ENCODE measurements at places on chromosomes 5 and 9. TPM values are rescaled to one million over a fixed set of nuclear protein-coding genes. Genes with fewer than 3 reads are reported as not detected.

FAM163B gene
- total RNA-seq: not detected

SPATA31A6 gene
- not detected for total RNA-seq

THOC3 gene
- total RNA-seq: 218 TPM

MAML1 gene
- total RNA-seq: 17.9 TPM

AQP7 gene
- total RNA-seq: not detected

RGS14 gene
- total RNA-seq: 32.3 TPM

MEIKIN gene
- not detected for total RNA-seq

GNPDA1 gene
- 36.1 TPM for total RNA-seq

PCDHGA6 gene
- total RNA-seq: 1.6 TPM

SNCAIP gene
- total RNA-seq: not detected

MYMK gene
- total RNA-seq: not detected

ANKRD31 gene
- 0.26 TPM for total RNA-seq

HTR4 gene
- not detected for total RNA-seq

C5orf46 gene
- total RNA-seq: 59.9 TPM

PRLR gene
- total RNA-seq: 0.40 TPM

SH3PXD2B gene
- 9.8 TPM for total RNA-seq

PCA3 gene
- not detected for total RNA-seq

DNLZ gene
- 64.9 TPM for total RNA-seq

ZNF367 gene
- 14.0 TPM for total RNA-seq

CNTNAP3 gene
- total RNA-seq: 26.3 TPM

TMOD1 gene
- not detected for total RNA-seq

Data from PC-3 (cell line).